Midbrain (tissue), 1 donor: ENCODE measurements at places on chromosomes 4 and X.

DNA sequence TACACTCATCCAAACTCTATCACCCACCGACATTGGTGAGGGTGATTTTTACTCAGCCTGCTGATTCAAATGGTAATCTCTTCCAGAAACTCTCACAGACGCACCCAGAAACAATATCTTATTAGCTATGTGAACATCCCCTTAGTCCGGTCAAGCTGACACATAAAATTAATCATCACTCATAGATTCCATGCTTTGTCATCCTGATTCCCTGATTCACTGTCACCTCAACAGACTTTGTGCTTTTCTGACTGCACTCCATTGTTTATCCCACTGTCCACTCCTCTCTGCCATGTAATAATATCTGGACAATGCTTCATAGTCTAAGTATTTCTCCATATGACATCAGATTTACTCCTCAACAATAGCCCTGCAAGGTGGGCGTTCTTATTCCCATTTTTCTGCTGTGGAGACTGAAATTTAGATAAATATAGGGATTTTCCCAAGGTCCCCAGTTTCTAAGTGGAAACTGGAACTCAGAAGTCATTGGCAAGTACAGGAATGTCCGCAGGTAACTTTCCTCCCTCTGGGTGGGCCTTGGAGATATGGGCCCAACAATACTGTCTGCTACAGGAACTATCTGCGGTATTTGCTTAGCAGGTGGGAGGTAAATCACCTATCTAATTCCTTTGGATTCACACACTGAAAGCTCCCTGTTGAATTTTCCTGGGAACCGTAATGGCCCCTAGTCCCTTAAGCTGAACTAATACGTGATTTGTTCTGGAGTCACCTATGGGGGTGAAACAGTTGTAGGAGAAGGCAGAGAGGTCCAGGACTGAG lies 228.6 kb upstream of the BCOR start:
- no peak for DNase-seq

- DNase-seq, result no peak
These were observed 46.4 kb upstream of the TMEM131L start for GRCh38 chr4:153419673-153420278.

DNA sequence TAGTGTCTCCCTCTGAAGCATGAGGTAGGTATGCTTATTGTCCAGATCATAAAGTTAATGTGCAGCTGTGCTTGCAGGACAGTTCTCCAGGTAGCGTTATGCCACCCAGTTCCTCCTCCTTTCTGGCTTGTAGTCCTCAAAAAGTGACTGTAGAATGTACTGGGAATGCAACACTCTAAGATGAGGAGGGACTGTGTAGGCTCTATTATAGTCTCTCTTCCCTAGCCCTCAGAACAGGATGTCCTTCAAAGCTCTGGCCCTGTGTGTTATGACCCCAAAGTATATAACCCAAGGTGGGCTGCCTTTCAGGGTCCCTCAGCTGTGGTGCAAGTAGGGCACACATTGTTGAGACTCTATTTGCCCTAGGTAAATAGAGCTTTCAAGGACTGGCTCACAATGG lies 20.8 kb upstream of the MANBA start:
- no peak for DNase-seq

- no peak for DNase-seq
These were observed 8.5 kb downstream of the LRPAP1 start for GRCh38 chr4:3523628-3524221.

- DNase-seq, result no peak
These were observed 262.8 kb downstream of the DKK2 start for GRCh38 chr4:106773076-106773905.

DNA sequence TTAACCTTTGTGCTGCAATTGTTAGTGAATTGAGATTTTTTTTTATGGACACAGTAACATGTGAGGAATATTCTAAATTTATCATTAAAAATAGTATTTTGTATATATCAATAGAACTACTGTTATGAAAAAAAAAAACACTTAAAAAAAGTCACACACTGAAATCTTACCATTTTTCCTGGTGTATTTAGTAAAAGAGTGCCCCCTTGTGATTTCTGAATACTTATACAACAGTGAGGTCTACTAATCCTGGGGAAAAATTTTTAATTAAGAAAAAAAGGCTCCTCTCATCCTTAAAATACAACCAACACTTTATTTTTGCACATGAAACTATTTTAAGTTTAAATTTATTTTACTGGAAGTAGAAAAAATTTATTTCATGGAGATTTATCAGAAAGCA lies 56.4 kb upstream of the SPOCK3 start:
- DNase-seq, result peak; percentile 41

GRCh38 chr4:1773754-1774153 lies 19.3 kb upstream of the FGFR3 start:
- no peak for DNase-seq

GRCh38 chr4:2245057-2245786 lies 3.3 kb upstream of the HAUS3 start:
- DNase-seq, result no peak

DNA sequence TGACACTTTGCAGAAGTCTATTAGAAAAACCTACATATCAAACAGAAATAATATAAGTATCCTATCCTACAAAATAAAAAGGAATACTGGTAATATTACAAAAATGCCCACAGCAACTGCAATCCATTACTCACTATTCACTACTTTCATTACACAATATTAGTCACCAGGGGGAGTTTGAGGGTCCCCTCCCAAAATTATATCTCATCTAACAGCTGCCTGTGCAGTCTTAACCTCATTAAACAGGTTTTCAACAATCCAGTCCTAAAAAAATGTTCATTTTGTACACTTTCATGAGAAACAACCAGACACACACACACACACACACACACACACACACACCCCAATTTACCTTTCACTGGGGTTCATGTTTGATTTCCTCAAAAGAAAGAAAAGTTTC lies 2.9 kb downstream of the CLOCK start:
- no peak for DNase-seq

DNA sequence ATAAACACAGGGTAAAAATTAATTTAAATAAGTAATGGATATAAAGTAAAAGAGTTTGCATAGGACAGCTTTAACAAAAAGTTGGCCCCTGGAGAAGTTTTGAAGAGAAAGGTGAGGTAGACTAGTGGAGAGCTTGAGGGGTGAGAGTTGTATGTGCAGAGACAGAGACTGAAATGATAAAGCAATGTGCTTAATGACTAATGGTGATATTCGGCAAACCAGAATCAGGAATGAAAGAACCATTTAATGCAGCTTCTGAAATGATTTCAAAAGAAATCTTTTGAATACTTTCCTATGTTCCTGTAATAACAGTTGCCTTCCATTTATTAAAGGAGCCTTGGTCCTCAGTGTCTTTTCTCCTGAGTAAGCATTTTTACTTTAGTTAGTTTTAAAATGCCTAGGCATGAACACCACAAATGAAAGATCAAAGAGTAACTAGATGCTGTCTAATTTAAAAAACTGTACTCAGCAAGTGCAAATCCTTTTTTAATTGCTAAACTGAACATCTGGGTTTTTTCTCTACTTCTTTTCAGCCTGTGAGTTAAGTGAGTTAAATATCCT lies 28.5 kb downstream of the CAMK2D start:
- no peak for DNase-seq

- no peak for DNase-seq
These were observed 358.2 kb upstream of the GATB start for GRCh38 chr4:152118819-152119553.

DNA sequence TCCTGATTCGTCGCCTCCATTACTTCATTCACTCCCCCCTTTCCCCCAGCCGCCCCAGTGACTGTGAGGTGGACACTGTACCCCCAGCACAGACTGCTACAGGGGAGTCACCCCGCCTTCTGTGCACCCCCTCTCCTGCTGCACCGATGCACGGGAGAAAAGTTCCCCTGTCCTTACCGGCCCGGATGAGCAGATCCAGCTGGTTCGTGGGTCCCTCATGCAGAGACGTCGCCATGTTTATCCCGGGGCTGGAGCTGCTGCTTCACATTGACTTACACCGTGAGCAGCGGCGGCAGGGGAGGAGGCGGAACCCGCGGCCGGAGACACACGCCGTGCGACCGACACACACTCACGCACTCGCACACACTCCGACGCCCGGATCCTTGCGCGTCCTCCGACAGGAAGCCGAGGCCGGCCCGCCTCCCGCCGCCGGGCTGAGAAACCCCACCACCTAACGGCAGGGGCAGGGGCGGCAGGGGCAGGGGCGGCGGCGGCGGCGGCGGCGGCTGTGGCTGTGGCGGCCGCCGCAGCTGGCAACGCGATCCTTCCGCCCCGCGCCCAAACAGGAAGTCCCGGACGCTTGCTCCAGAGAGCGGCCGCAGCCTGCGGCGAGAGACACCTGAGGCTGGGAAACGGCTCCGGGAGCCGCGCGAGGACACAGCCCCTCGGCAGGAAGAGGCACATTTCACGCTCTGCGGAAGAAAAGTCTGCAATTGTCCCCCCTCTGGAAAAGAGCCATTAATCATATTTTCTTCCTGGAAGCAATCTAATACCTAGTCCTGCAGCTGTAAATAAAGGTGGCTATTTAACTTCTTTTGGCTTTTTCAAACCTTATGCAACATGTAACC lies 68.6 kb downstream of the NOCT start:
- DNase-seq, result peak; percentile 82

- DNase-seq, result no peak
These were observed 107.7 kb upstream of the ATXN3L start for GRCh38 chrX:13427441-13428052.

DNA sequence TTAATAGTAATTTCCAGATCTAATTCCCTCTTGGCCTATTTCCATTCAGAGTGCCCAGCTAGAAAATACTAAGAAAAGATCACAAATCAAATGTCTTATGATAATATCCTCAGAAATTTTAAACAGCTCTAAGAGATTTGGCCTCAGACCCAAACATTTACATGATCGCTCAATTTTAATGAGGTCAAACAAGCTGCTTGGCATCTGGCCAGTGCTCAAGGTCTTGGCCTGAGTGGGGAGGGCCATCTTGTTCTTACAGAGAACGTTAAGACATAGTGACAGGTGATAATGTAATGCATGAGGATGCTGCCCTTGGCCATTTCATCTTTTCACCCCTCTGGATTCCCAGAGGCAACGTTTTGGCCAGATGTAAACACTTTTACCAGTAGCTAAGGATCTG lies 159.2 kb upstream of the SLC7A11 start:
- DNase-seq, result peak; percentile 8

- no peak for DNase-seq
These were observed 9.6 kb upstream of the OTUD4 start for GRCh38 chr4:145189981-145190380.

DNA sequence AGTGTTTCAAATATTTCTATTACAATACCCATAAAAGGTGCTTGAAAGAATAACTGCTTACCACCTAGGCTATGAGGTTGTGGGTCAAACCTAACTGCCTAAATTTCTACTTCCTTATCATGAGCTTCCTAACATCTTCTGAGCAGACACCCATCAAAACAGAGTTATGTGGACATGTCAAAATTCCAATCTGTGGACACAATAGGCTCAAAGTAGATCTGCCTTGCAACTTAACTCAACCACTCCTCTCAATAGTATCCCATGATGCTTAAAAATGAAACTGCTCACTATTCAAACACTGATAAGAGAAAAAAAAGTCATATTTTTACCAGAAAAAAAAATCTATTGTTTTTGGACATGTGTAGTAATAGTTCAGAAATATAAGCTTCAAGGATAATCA lies 462.7 kb downstream of the INPP4B start:
- DNase-seq, result no peak

- DNase-seq, result no peak
These were observed 184.0 kb upstream of the ZFP42 start for GRCh38 chr4:187811591-187811990.
